HuH-7.5 (cell line): ENCODE measurements at places on chromosomes 5 and 9.

GRCh38 chr5:107381189-107381856 lies 289.4 kb downstream of the EFNA5 start:
- DNase-seq, result no peak

GRCh38 chr9:89168901-89169813 lies 9.5 kb downstream of the SHC3 start:
- DNase-seq, result no peak

DNA sequence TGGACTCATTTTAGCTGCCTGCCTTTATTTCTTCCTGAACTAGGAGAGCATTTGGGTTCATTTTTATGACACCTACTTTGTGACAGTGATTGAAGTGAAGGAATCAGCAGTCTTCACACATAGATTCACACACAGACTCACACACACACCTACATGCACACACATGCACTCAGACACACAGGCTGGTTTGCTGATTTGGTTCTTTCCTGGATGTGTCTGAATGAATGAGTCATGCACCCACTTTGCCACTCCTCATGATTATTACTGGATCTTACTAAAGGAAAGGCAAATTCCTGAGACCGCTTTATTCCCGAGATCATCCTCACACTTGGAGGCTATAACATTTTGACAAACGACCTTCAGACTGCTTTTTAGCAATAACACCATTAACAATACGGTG lies 529.5 kb downstream of the AGTPBP1 start:
- no peak for DNase-seq

- no peak for DNase-seq
These were observed 80.1 kb downstream of the SPTLC1 start for GRCh38 chr9:92035146-92035545.

DNA sequence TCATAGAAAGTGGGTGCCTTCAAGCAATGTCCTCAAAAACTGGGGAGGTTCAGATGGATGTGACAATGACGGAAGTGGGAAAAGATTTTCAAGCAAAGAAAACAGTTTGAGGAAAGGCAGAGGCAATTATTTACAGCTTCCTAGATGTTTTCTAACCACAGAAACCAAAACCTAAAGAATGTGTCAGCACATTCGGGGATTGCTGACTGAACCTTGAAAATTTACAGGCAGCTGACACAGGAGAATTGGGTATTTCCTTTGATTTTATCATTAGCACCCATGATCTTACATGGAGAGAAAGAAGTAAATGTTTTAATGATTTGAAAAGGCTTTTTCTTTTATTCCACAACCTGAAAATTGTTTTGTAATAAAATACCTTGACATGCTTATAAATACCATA lies 369.0 kb downstream of the ACTL7B start:
- DNase-seq, result no peak

DNA sequence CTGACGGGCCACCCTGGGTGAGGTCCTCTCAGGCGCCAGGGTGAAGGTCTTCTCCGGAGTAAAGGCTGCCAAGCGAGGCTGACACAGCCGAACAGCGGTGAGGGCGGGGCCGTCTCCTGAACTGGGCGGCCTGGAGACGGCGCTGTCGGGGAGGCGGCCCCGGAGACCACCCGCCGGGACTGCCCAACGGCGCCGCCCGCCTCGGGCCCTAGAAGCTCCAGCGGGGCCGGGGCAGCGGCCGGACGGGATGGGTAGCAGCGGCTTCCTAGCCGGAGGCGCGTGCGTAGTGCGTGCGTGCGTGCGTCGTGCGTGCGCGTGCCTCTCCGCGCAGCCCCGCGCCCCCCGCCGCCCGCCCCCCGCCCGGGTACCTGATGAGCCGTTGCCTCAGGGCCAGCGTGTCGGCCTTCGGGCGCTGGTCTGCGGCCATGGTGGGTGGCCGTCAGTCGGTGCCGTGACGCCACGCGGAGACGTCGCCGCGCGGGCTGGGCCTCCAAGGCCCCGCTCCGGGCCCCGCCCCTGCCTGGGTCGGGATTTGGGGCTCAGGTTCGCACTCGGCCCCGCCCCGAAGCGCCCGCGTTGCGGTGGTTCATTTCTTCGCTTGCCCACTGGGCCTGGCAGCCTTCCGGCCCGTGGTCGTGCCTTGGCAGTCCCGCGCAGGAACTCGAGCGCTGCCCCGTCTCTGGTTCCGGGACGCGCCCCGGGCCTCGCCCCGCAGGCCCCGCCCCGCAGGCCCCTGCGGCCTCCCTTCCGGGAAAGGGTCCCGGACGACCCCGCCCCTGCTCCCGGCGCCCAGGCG lies at the start of gene PHYKPL:
Gene PHYKPL (minus strand): TSS at position 679 of the 796 bp plus-strand sequence. CDS start 252 bp downstream, at position 427.
- peak; percentile 71 for DNase-seq

DNA sequence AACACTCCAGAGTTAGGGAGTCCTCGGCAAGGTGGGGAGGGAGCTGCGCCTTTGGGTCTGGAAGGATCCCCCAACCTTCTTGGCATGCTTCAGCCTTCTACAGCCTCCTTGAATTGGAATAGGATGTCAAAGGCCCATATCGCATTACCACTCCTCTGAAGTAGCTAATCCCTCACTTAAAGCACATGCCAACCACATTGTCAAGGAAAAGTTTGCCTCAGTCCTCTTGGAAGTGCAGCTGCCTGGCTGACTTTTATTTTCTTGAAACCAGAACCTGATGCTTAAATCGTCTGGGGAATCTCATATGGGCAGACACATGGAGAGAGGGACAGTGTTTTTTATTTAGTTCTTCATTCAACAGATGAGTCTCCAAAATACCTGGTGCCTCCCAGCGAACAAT lies 14.5 kb downstream of the CXCL14 start:
- no peak for DNase-seq

GRCh38 chr5:148972974-148973374 lies 89.9 kb downstream of the SH3TC2 start:
- DNase-seq, result no peak

DNA sequence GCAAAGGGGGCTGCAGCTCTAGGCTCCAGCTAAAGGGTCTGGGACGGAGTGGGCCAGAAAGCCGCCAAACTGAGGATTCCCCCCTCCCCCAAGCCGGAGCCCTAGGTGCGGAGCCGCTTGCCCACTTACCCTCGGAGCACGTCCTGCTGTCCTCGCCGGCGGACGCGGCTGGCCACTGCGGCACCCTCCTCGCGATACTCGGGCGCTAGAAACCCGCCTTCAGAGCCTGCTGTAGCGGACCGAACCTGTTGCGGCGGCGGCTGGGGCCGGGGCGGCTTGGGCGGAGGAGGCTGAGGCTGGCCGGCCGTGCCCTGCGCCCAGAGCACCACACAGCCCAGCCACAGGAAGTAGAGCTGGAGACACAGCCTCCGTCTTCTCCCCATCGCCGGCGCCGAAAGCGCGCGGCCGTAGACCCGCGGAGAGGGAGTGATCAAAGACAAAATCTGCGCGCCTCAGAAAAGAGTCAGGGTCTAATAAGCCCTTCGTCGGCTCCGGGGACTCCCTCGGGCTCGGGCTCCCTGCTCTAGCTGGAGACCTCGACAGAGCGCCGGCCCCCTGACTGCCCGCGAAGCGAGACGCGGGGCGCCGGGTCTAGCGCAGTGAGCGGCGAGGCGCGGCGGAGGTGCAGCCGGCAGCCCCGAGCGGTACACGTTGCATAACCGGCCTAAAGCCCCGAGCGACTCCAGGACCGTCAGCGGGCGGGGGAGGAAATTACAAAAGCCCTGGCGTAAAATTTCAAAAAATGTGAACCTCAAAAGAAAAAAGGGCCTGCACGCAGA lies 635 bp downstream of the FBN2 start:
- no peak for DNase-seq

DNA sequence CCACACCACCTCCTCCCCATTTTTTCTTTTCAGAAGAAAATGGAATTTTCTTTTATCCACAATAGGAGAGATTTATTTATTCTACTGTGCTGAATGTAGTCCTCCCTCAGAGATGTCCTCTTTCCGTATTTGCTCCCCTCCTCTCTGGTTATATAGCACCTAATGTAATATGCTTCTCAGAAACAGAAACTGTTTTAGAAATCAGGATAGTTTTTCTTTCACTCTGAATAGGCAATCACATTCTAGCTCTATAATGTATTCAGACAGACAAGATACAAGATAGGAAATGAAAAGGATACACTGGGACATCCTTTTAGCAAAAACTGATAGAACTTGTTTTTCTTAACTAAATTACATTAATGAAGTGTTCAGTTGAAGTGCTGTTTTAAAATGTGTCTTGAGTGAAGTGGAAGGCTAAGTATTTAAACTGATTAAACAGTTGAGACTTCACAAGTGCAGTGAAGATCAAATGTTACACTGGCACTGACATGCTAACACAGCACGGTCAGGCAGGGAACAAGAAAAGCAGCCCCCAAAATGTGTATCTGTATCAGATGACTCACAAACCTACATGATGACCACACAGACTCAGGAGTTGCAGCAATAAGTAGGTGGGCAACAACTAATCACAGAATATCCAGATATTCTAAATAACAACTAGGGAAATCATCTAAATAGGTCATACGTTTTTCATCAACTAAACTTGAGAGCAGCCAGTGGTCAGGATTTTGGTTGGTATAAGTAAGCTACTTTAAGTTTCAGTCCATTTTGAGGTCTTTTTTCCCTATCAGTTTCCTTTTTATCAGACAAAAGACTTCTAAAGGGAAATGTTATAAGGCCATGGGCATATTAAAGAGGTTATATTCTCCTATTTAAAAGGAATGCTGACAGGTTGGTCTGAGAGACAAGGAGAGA lies 260.4 kb downstream of the MLLT3 start:
- no peak for DNase-seq

DNA sequence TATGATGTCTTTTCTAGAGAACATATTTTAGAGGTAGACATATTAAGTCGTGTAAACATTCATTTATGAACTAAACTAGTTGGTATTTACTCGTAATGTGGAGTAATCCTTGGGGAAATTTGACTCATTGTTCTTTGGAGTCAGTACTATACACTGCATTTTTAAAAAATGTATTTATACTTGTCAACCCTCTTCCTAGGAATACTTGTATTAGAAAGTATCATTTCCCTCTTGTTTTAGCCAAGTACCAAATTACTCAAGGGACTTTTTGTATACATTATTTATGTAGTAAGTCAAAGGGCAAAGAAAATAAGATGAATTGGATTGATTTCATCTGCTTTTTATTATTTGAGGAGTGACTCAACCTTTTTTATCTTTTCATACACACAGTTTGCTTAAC lies 248.1 kb upstream of the IZUMO3 start:
- DNase-seq, result no peak

DNA sequence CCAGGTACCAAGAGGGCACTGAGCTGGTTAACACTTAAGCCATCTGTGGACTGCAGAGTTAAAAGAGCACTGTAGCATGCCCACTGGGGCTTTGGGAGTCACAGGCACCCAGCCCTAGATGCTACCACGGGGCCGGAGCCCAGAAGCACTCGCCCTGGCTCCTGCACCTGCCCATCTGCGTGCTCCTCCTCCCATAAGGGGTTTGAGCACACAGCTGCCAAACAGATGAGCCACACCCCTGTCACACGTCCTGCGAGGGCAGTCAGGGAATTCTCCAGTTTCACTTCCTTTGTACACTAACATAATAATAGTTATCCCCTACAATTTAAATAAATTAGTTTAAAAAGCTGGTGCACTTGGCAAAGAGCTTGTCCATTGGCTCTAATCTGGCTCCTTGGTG lies 4.5 kb upstream of the PCA3 start:
- no peak for DNase-seq

DNA sequence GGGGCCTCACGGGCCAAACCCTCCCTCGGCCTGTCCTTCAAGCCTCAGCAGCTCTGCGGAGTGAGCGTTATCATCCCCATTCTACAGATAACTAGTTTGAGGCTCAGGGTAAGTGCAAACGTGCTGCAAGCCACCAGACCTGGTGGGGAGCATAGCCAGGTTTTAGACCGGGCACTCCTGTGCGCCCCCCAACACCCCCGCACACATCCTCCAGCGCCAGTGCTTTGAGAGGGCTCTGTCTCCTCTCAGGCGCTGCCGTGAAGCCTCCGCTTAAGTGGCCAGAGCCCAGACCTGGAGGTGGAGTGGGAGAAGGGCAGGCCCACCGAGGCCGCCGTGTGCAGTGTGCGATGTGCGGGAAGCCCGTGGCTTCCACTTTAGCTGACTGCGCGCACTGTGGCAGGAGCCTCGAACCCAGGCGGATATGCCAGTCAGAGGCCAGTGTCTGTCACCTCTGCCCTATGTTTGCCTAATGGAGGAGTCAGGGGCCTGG lies 1.6 kb upstream of the MGAT1 start:
- DNase-seq, result no peak

DNA sequence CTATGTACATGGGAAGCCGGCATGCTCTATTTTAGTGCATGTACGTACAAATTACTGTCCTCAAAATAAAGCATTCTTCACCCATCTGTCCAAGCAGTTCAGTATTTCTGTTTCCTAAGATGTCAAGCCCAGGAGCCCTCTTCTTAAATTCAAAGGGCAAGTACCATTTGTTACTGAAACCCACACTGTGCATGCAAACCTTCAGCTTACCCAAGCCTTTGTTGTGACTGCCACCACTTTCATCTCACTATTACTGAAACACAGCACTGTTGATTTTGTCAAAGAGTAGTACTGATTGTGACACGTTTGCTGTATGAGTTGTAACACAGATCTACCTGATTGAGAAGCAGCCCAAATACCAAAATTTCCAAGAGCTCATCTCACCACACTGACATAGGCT lies 390.4 kb upstream of the IZUMO3 start:
- no peak for DNase-seq

DNA sequence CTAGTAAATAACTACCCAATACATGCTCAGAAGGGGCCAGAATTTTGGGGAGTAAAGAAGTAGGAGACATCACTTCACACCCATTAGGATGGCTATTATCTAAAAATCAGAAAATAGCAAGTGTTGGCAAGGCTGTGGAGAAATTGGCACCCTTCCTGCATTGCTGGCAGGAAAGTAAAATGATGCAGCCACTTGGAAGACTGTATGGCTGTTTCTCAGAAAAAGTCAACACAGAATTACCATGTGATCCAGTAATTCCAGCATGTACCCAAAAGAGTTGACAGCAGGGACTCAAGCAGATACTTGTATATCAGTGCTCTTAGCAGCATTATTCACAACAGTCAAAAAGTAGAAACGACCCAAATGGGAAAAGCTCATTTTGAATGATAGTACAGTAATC lies 107.6 kb downstream of the APBA1 start:
- no peak for DNase-seq

GRCh38 chr5:57176350-57176857 lies 2.5 kb downstream of the GPBP1 start:
- no peak for DNase-seq

DNA sequence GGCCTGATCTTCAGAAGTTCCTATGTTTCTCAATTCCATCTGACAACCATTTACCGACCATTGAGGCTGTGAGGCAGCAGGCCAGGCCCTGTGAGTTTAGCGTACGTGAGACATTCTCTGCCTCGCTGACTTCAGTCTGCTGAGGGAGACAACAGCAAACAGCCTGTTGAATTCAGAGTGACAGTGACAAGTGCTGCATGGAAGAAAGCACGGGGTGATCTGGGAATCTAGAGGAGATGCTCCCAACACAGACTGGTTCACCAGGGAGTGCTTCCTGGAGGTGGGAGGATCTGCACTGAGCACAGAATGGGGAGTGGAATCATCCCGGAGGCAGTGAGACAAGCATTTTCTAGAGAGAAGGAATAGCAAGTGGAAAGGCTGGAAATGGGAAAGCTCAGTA lies 10.0 kb upstream of the DDX41 start:
- no peak for DNase-seq

DNA sequence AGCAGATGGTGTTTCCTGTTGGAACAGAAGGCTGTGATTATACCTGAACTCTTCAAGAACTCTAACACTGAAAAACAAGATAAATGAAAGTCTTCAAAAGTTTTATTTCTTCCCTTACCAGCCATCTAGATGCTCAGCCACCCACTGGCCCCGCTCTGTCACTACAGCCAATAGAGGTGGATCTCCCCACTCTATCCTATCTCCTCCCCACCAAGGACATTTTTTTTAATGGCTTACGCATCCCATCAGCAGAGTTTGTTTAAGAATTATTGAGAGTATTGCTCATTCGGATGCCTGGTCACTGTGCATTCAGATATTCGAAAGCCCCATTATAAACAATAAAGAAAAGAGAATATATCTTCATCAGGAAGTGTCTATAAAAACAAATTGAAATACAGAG lies 159.4 kb downstream of the RASEF start:
- no peak for DNase-seq
